ENCODE measurements at places on chromosomes 5 and 9. TPM values are rescaled to one million over a fixed set of nuclear protein-coding genes. Genes with fewer than 3 reads are reported as not detected.
A peak's percentile ranks its signal among the peaks of the same experiment; 100 is the strongest.

- peaks cover 14% of the 10 kb centered on the region for H3K4me1 ChIP-seq
- no peaks in the 10 kb centered on the region for H3K36me3 ChIP-seq
- no peak overlapping the region for H3K27ac ChIP-seq
- H3K27me3 ChIP-seq, result no peaks in the 10 kb centered on the region
- no peak for DNase-seq
These were observed 16.9 kb downstream of the C9orf85 start for GRCh38 chr9:71928376-71928775.

DNA sequence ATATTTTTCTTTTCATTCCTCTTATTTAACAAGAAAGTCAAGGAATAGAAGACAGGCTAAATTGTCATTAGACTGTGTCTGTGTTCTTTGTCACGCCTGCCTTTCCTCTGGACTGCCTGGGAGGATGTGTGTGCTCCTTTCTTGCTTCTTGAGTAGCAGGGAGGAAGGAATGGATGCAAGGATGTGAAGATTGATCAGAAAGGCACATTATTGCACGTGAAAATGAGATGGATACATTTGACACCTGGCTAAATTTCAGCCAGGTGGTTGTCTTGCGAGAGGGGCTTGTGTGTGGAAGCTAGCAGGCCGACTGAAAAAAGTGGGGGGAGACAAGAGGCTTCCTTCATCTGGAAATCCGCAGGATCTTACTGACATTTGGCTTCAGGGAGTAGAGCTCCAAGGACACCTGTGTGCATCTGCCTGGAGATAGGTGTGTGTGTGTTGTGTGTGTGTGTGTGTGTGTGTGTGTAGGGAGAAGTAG is 200.1 kb downstream of the MEF2C start:
- H3K36me3 ChIP-seq, result peaks cover 4% of the 10 kb centered on the region
- DNase-seq, result no peak
- peaks cover 24% of the 10 kb centered on the region for H3K27me3 ChIP-seq

DNA sequence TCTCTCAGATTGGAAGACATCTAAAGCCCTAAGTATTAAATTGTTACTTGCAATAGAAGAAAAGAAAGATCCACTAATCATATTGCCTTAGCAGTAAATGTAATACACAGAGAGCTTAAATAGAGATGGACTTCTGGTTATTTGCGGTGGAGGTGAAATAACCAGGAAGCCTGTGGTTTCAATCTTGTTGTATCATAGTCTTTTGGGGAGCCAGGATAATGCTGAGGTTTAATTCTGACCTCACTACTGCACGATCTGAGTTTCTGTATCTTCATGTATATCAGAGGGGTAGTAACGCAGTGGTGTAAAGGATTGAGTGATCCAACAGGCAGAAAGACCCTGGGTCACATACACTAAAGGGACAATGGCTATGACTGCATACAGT is 71.7 kb downstream of the ANKRD55 start:
- H3K27ac ChIP-seq, result no peak overlapping the region
- H3K4me3 ChIP-seq, result no peak overlapping the region
- no peak for DNase-seq
- H3K4me1 ChIP-seq, result no peaks in the 10 kb centered on the region
- no peaks in the 10 kb centered on the region for H3K27me3 ChIP-seq

- no peak overlapping the region for H3K4me3 ChIP-seq
- peaks cover 9% of the 10 kb centered on the region for H3K36me3 ChIP-seq
- H3K4me1 ChIP-seq, result peaks cover 28% of the 10 kb centered on the region
- DNase-seq, result no peak
- no peaks in the 10 kb centered on the region for H3K27me3 ChIP-seq
These were observed 21.0 kb downstream of the RICTOR start for GRCh38 chr5:39053189-39053588.

DNA sequence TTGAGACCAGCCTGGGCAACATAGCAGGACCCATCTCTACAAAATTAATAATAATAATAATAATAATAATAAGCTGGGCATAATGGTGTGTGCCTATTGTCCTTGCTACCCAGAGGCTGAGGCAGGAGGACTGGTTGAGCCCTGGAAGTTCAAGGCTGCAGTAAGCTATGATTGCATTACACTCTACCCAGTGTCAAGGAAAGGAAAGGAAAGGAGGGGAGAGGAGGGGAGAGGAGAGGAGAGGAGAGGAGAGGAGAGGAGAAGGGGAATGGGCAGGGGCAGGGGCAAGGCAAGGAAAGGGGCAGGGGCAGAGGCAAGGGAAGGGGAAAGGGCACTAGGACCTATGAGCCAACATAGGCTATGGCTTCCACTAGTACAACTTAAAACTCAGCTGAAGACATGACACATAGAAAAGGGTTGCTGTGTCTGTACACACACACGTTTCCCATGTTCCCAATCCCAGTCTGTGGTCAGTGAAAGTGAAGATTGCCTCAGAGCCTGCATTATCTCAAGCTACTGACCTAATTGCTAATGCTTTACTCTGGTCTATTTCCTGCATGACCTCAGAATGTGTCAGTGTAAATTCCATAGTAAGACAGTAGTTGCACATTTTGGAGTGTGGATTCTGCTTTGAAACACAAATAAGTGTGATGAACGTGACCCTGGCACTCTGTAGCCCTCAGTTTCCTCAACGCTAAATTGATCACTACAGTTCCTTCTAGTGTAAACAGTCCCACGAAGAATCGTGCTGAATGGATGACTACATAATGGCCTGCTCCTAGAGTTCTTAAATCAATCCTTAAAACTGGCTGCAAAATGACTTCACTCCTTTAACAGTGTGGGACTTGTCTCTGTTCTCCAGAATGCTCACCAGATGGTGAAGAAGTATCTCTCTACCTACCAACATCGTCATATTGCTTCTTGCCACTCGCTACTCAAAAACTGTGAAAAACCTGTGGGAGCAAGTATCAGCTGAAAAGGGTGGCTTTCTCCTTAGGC is 497.0 kb downstream of the RAB3C start:
- DNase-seq, result peak; percentile 4
- H3K4me3 ChIP-seq, result no peak overlapping the region
- H3K27ac ChIP-seq, result no peak overlapping the region
- no peaks in the 10 kb centered on the region for H3K4me1 ChIP-seq
- H3K27me3 ChIP-seq, result no peaks in the 10 kb centered on the region
- no peaks in the 10 kb centered on the region for H3K36me3 ChIP-seq

DNA sequence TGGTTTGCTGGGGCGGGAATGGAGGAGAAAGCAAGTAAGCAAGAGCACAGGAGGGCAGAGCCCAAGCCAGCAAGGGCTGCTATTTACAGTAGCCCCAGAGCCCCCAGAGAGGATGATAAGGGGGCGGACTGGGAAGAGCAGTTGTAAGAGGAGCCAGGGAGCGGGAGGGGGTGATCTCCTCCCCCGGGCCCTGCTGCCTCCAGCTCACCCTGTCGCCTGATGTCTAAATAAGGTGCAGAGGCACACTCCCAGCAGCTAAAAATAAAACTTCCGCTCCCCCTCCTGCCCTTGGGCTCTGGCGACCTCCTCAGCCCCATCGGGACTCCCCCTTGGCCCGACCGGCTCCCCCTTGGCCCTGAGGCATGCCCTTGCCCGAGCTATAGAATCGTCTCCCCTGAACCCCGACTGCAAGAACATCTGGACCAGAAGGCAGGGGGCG is 14.4 kb upstream of the CCDC69 start:
- no peaks in the 10 kb centered on the region for H3K36me3 ChIP-seq
- H3K27me3 ChIP-seq, result peaks cover 49% of the 10 kb centered on the region
- H3K27ac ChIP-seq, result no peak overlapping the region
- peaks cover 10% of the 10 kb centered on the region for H3K4me1 ChIP-seq
- no peak for DNase-seq
- H3K4me3 ChIP-seq, result no peak overlapping the region

PCDHB14 gene
- 6.3 TPM for total RNA-seq

DMRT3 gene
- not detected for total RNA-seq

SPINK14 gene
- not detected for total RNA-seq

ENTPD8 gene
- total RNA-seq, result 1.6 TPM

DAB2 gene
- 9.5 TPM for total RNA-seq

KCNT1 gene
- not detected for total RNA-seq

Data from Calu3 (cell line).